Activated CD8-positive, alpha-beta T cell treated with anti-CD3 and anti-CD28 coated beads for 36 hours (primary cell): ENCODE measurements at places on chromosomes 1 and 21. TPM values are rescaled to one million over a fixed set of nuclear protein-coding genes. Genes with fewer than 3 reads are reported as not detected.

GRCh38 chr21:26072666-26073615 is 97.6 kb downstream of the APP start:
- peaks cover 36% of the 10 kb centered on the region for H3K4me1 ChIP-seq
- no peak overlapping the region for H3K4me3 ChIP-seq

PTGFR gene
- not detected for total RNA-seq

ATAD3B gene
- total RNA-seq: 42.5 TPM

CSF1 gene
- 28.3 TPM for total RNA-seq

- no peaks in the 10 kb centered on the region for H3K27me3 ChIP-seq
- no peak overlapping the region for H3K4me3 ChIP-seq
- DNase-seq: no peak
- H3K4me1 ChIP-seq: peaks cover 2% of the 10 kb centered on the region
- no peak overlapping the region for H3K27ac ChIP-seq
These were observed 194.4 kb downstream of the DPYD start for GRCh38 chr1:97726386-97726785.

- H3K36me3 ChIP-seq: peaks cover 39% of the 10 kb centered on the region
- peak overlapping the region; percentile 65 for H3K27ac ChIP-seq
- peak overlapping the region; percentile 79 for H3K4me3 ChIP-seq
- H3K4me1 ChIP-seq: peaks cover 51% of the 10 kb centered on the region
- H3K27me3 ChIP-seq: peaks cover 1% of the 10 kb centered on the region
These were observed 1.1 kb downstream of the BATF3 start for GRCh38 chr1:212698467-212699103.

DYNLT4 gene
- 1.1 TPM for total RNA-seq

LYPD8 gene
- not detected for total RNA-seq

- H3K4me1 ChIP-seq: peaks cover 7% of the 10 kb centered on the region
- H3K27ac ChIP-seq: no peak overlapping the region
- H3K4me3 ChIP-seq: no peak overlapping the region
- no peaks in the 10 kb centered on the region for H3K36me3 ChIP-seq
These were observed 8.8 kb upstream of the RNF223 start for GRCh38 chr1:1082776-1083415.

DNA sequence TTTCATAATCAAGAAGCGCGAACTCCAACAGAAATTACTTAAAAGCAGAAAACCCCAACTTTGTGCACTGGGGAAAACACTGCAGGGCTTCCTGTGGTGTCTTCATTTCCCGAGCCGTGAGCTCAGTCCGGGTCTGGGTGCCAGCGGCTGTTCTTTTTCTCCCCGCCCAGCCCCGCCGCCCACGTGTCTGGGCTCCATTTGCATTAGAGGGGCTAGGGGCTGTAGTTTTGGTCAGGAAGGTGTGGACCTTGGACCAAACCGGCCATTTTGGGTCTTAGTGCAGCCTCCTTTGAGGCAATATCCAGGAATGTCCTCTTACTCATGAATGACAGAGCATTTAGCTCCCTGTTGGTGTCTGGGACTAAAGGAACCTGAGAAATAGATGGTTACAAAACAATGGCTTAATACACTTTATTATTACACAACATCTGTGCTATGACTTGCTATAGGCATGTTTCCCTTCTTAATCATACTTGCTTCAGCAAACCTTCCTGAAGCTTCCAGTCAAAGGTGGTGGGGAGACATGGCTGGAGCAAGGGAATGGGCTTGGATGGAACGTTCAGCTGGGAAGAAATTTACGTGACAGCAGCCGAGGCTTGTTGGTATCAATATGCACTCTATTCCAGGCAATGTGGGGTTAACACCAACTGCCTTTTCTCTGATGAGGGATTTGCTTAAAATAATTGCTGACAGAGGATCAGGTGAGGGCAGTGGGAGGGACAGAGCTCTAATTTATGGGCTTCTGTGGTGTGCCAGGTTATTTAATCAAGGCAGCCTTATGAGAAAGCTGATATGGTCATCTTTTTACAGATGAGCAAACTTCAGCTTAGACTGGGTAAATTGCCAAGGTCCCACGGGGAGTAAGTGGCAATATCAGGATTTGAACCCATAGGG is 1.1 kb downstream of the AGTRAP start:
- no peaks in the 10 kb centered on the region for H3K27me3 ChIP-seq
- peak overlapping the region; percentile 95 for H3K4me3 ChIP-seq
- peak overlapping the region; percentile 49 for H3K27ac ChIP-seq

DNA sequence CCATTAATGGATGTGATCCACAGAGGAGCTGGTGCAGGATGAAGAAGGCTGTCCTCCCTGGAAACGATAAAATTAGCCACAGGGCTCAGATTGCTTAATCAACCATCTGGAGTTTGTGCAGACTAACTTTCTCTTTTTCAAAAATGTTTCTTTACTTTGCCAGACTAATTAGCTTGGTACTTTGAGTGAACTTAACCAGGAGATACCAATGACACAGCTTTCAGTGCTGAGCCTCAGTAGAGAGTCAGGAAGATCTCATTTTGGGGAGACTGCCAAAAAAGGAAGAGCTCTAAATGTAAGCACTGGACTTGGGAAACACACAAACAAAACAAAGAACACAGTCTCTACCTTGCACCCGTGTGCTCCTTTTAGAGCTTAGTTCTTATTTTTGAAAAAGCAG is 248.1 kb upstream of the DEPDC1 start:
- no peaks in the 10 kb centered on the region for H3K27me3 ChIP-seq
- H3K4me1 ChIP-seq: no peaks in the 10 kb centered on the region
- H3K4me3 ChIP-seq: no peak overlapping the region
- H3K36me3 ChIP-seq: no peaks in the 10 kb centered on the region
- no peak overlapping the region for H3K27ac ChIP-seq

TFF2 gene
- not detected for total RNA-seq

DNA sequence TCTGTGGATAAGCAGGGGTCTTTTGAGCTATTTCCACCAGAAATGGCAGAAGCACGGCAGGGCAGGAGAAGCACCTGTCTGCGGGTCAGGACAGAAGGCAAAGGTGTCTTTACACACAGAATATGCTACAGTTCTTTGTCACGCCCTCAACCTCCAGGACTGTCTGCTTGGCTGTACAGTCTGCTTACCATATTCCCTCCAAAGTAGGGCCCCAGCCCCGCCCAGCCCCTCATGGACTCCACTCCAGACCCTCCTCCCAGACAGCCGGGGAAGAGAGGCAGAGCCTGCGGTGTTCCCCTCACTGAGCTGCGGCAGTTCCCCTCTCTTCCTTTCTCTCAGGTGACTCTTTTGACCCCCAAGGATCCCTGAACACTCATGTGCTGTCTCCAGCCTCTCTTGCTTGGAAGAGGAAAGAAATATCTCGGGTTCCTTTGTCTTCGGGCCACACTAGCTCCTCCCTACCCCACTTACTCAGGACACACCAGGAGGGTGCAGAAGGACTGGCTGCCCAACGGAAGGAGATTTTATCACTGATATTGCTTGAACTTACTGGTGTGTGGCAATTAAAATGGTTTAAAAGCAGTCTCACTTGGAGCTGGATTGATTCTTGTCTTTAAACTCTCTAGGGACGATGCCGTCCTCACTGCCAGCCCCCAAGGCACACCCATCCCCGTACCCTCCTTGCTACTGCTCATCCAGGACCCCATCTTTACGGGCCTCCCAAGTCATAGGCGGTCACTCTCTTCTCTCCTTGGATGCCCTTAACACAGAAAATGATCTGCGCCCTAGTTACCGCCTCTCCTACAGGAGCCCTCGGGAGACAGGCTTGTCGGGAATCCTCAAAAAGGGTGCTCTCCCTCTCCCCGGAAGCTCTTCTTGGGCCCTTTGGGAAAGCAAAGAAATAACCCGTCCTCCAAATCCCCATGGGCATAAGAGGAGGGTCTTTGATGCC is 169.7 kb downstream of the TOMM20 start:
- H3K27ac ChIP-seq: peak overlapping the region; percentile 14
- H3K4me3 ChIP-seq: no peak overlapping the region
- no peak for DNase-seq
